A673 (cell line): ENCODE measurements at places on chromosomes 3 and 15. TPM values are rescaled to one million over a fixed set of nuclear protein-coding genes. Genes with fewer than 3 reads are reported as not detected.
A peak's percentile ranks its signal among the peaks of the same experiment; 100 is the strongest.

The TMCO5A gene
- not detected in 2 replicates for total RNA-seq

The SLC51A gene
- total RNA-seq, result not detected in 2 replicates

The SLC9C1 gene
- total RNA-seq, result not detected in 2 replicates

The ABI3BP gene
- total RNA-seq, result 4.3 and 5.2 TPM in 2 replicates

The SLC28A1 gene
- not detected in 2 replicates for total RNA-seq

The RBMS3 gene
- total RNA-seq, result 5.9 and 7.9 TPM in 2 replicates

The GOLGA6L4 gene
- total RNA-seq, result 1.5 and 2.4 TPM in 2 replicates

The WWTR1 gene
- 72.9 and 76.8 TPM in 2 replicates for total RNA-seq

The NR1I2 gene
- not detected in 2 replicates for total RNA-seq

DNA sequence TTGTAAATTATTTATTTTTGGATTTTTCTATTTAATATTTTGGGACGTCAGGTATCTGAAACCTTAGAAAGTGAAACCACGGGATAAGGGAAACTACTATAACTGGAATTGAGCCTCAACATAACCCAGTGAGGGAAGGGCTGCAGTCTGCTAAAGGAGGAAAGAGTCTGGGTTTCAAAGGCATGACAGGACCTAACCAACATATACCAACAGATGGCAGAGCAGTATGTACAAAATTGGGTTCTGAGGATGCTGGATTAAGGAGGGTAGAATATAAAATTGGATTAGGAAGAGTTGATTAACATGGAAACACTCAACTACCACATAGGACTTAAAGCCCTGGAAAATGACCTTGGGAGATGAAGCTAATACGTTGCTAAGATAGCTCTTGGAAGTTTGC lies 603.5 kb downstream of the MECOM start:
- H3K27ac ChIP-seq, result no peak overlapping the region
- H3K36me3 ChIP-seq, result no peaks in the 10 kb centered on the region
- no peak overlapping the region for H3K4me3 ChIP-seq
- DNase-seq, result peak; percentile 3
- H3K4me1 ChIP-seq, result no peaks in the 10 kb centered on the region

- no peak overlapping the region for H3K4me3 ChIP-seq
- no peaks in the 10 kb centered on the region for H3K4me1 ChIP-seq
- no peak overlapping the region for H3K27ac ChIP-seq
- peak; percentile 81 for DNase-seq
Measured at GRCh38 chr3:46629551-46630517, 17.5 kb downstream of the FAM240A start.

GRCh38 chr15:78365917-78366316 lies 25.8 kb downstream of the CRABP1 start:
- no peak overlapping the region for H3K27ac ChIP-seq
- no peaks in the 10 kb centered on the region for H3K27me3 ChIP-seq
- peak; percentile 70 for DNase-seq
- H3K4me3 ChIP-seq, result no peak overlapping the region
- no peaks in the 10 kb centered on the region for H3K36me3 ChIP-seq
- H3K4me1 ChIP-seq, result peaks cover 14% of the 10 kb centered on the region

DNA sequence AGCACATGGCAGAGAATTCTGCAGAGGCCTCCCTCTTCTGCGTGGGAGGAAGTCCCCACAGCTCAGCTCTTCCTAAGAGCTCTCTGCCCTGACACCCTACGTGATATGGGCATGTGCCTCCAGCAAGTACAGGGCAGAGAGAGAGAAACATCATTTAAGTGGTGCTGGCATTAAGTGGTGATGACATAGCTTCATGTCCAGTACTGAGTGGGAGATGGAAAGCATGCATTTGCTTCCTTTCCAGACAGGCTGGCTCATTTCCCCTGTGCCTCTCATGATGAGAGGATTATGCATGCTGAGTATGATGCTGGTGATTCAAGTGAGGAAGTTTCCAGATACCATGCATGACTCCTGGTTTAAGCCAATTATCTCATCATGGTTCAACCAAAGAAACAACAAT lies 26.9 kb downstream of the BFSP2 start:
- peak; percentile 84 for DNase-seq
- H3K4me3 ChIP-seq, result no peak overlapping the region
- no peak overlapping the region for H3K27ac ChIP-seq
- no peaks in the 10 kb centered on the region for H3K27me3 ChIP-seq

DNA sequence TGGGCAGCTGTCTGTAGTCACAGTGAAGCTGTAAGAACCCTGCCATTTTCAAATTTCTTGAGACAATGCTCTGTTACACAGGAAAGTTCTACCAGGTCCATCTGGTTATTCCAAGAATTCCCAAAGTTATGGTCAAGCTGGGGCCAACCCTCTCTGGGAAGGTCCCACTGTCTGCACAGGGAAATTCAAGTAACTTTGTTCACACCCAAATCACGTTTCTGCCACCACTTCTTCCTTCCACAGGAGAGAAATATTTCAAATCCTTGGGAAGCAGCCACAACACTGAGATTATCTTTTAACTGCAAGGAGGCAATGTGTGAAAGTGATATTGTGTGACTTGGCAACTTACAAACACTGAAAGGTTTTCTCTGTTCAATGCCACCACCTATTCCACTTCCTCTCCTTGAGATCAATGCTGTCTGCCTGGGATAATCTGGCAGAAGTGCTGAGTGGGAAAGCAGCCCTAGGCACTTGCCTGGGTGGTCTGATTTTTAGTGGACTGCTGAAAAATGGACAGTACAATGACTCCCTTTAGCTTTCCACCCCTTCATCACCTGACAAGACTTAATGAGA lies 5.6 kb downstream of the SCAMP2 start:
- no peaks in the 10 kb centered on the region for H3K27me3 ChIP-seq
- peaks cover 32% of the 10 kb centered on the region for H3K4me1 ChIP-seq
- no peak for DNase-seq
- peaks cover 14% of the 10 kb centered on the region for H3K36me3 ChIP-seq
- no peak overlapping the region for H3K4me3 ChIP-seq

- no peaks in the 10 kb centered on the region for H3K4me1 ChIP-seq
- H3K27me3 ChIP-seq, result no peaks in the 10 kb centered on the region
- H3K27ac ChIP-seq, result no peak overlapping the region
Measured at GRCh38 chr3:196643201-196643749, 3.8 kb downstream of the NRROS start.

DNA sequence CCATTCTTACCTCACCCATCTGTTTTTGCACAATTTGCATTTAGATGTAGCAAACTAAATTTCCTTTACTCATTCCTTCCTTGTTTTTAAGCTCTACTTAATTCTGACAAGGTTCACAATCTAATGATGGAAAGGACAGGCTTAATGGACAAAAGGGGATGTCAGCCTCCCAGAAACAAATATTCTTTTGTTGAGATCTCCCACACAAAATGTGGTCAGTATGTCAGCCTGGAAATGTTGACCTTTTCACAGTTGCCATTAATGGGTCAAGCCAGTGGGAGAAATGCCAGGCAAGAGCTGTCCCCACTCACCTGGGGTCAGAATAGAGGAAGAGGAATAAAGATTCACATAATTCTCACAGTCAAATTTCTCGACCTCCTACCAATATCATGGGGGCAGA lies 27.0 kb downstream of the WWTR1 start:
- no peak overlapping the region for H3K4me3 ChIP-seq
- no peak for DNase-seq
- no peaks in the 10 kb centered on the region for H3K36me3 ChIP-seq
- no peaks in the 10 kb centered on the region for H3K27me3 ChIP-seq
- peaks cover 20% of the 10 kb centered on the region for H3K4me1 ChIP-seq

GRCh38 chr15:59300618-59301139 lies 72.0 kb downstream of the MYO1E start:
- DNase-seq, result no peak
- H3K4me1 ChIP-seq, result peaks cover 18% of the 10 kb centered on the region
- no peaks in the 10 kb centered on the region for H3K36me3 ChIP-seq
- peak overlapping the region; percentile 10 for H3K27ac ChIP-seq

GRCh38 chr3:115961380-115961779 lies 338.1 kb downstream of the GAP43 start:
- H3K4me3 ChIP-seq, result no peak overlapping the region
- H3K27me3 ChIP-seq, result no peaks in the 10 kb centered on the region
- peaks cover 6% of the 10 kb centered on the region for H3K4me1 ChIP-seq
- H3K36me3 ChIP-seq, result no peaks in the 10 kb centered on the region
- H3K27ac ChIP-seq, result no peak overlapping the region
- DNase-seq, result no peak

- H3K4me3 ChIP-seq, result no peak overlapping the region
- no peak for DNase-seq
- no peaks in the 10 kb centered on the region for H3K27me3 ChIP-seq
- no peaks in the 10 kb centered on the region for H3K36me3 ChIP-seq
- H3K4me1 ChIP-seq, result no peaks in the 10 kb centered on the region
Measured at GRCh38 chr15:32909431-32909830, 191.6 kb downstream of the GREM1 start.

DNA sequence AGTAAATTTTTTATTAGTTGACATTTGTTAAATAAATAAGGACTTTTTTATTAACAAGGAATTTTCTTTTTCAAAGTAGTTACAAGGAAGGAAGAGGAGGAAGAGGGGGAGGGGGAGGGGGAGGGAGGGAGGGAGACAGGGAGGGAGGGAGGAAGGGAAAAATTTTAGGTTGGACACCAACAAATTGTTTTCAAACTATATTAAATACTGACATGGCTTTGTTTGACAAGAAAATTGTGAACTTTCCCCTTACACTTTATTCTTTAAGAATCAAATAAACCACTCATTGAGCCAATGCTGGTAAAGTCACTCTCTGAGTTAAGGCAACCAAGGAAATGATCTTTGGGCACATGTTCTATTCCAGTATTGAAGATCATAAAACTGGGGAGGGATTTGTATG lies 115.7 kb upstream of the PPP2R3A start:
- H3K27me3 ChIP-seq, result no peaks in the 10 kb centered on the region
- no peak overlapping the region for H3K4me3 ChIP-seq
- H3K27ac ChIP-seq, result no peak overlapping the region
- no peaks in the 10 kb centered on the region for H3K4me1 ChIP-seq
- H3K36me3 ChIP-seq, result no peaks in the 10 kb centered on the region

DNA sequence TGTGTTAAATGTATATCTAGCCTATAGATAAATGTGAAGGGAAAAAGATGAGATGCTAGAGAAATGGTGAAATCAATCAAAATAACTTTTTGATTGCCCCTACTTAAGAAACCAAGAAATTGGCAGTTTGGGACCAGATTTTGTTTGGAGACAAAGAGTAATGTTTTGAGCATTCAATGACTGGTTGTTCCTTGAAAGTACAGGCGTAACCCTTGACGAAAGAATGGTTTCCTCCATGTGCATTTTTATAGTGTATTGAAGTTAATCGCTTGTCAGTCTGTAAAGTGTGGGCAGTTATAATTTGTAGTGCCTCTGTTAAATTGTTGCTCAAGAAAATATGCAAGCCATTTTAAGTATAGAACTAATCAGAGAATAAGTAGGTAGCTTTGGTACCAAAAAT lies 1.2 kb downstream of the KIF23 start:
- H3K27me3 ChIP-seq, result no peaks in the 10 kb centered on the region
- peaks cover 44% of the 10 kb centered on the region for H3K36me3 ChIP-seq
- peak overlapping the region; percentile 95 for H3K27ac ChIP-seq
- H3K4me1 ChIP-seq, result peaks cover 7% of the 10 kb centered on the region
- DNase-seq, result peak; percentile 14

GRCh38 chr3:187678726-187679268 lies 8.6 kb upstream of the SST start:
- H3K4me3 ChIP-seq, result no peak overlapping the region
- no peak overlapping the region for H3K27ac ChIP-seq
- H3K36me3 ChIP-seq, result no peaks in the 10 kb centered on the region
- DNase-seq, result peak; percentile 78

- no peak overlapping the region for H3K4me3 ChIP-seq
- no peaks in the 10 kb centered on the region for H3K27me3 ChIP-seq
- peaks cover 3% of the 10 kb centered on the region for H3K4me1 ChIP-seq
- no peak overlapping the region for H3K27ac ChIP-seq
- no peaks in the 10 kb centered on the region for H3K36me3 ChIP-seq
- DNase-seq, result peak; percentile 27
Measured at GRCh38 chr3:7520059-7520458, 659.1 kb downstream of the GRM7 start.

- no peaks in the 10 kb centered on the region for H3K27me3 ChIP-seq
- no peak overlapping the region for H3K27ac ChIP-seq
- DNase-seq, result no peak
- peaks cover 11% of the 10 kb centered on the region for H3K4me1 ChIP-seq
Measured at GRCh38 chr15:57703387-57703786, 3.1 kb upstream of the POLR2M start.

GRCh38 chr3:163684651-163685050 lies 1393.6 kb downstream of the SI start:
- DNase-seq, result no peak
- H3K27ac ChIP-seq, result no peak overlapping the region
- H3K27me3 ChIP-seq, result no peaks in the 10 kb centered on the region
- H3K4me3 ChIP-seq, result no peak overlapping the region
- no peaks in the 10 kb centered on the region for H3K36me3 ChIP-seq

- H3K36me3 ChIP-seq, result no peaks in the 10 kb centered on the region
- no peaks in the 10 kb centered on the region for H3K27me3 ChIP-seq
- DNase-seq, result peak; percentile 21
- no peak overlapping the region for H3K4me3 ChIP-seq
- no peak overlapping the region for H3K27ac ChIP-seq
- peaks cover 21% of the 10 kb centered on the region for H3K4me1 ChIP-seq
Measured at GRCh38 chr3:55897573-55898224, 410.6 kb upstream of the WNT5A start.

GRCh38 chr3:31530039-31530959 lies 2.4 kb upstream of the STT3B start:
- no peaks in the 10 kb centered on the region for H3K27me3 ChIP-seq
- no peak for DNase-seq
- H3K4me3 ChIP-seq, result peak overlapping the region; percentile 89

DNA sequence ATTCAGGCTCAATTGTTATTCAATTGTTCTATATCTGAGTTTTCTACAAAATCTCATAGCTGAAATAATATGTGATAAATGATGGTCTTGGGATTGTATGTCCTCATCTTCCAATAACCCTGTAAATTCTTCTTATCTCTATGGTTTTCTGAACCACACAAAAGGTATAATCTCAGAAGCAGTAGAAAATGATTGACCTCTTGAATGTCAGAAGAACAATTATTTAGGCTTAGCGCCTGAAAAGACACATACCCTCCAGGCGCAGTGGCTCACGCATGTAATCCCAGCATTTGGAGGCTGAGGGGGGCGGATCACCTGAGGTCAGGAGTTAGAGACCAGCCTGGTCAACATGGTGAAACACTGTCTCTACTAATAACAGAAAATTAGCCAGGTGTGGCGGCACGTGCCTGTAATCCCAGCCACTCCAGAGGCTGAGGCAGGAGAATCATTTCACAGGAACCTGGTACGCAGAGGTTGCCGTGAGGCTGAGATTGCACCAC lies 288.0 kb upstream of the TBC1D5 start:
- no peaks in the 10 kb centered on the region for H3K4me1 ChIP-seq
- peaks cover 23% of the 10 kb centered on the region for H3K27me3 ChIP-seq
- no peak for DNase-seq
- H3K36me3 ChIP-seq, result no peaks in the 10 kb centered on the region
- H3K4me3 ChIP-seq, result no peak overlapping the region
- no peak overlapping the region for H3K27ac ChIP-seq

DNA sequence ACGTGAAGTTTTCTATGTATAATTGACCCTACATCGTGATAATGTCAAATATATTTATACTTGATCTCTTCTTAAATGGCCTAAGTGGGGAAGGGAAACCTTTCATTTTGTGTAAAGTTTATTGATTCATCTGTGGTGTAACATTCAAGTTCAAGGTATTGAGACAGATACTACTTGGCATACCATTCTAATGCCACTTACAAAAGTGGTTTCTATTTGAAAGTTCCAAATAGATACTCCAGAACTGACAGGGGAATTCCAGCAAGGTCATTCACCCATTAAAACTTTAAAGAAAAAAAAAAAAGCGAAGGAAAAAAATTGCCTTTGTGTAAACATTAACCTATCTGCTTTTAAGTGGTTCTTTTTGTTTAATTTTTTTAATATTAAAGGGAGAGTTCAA lies 45.3 kb upstream of the MAP3K13 start:
- no peaks in the 10 kb centered on the region for H3K27me3 ChIP-seq
- DNase-seq, result no peak
- H3K27ac ChIP-seq, result no peak overlapping the region
- no peaks in the 10 kb centered on the region for H3K36me3 ChIP-seq
